ENCODE measurements at places on chromosomes 3 and 15.

DNA sequence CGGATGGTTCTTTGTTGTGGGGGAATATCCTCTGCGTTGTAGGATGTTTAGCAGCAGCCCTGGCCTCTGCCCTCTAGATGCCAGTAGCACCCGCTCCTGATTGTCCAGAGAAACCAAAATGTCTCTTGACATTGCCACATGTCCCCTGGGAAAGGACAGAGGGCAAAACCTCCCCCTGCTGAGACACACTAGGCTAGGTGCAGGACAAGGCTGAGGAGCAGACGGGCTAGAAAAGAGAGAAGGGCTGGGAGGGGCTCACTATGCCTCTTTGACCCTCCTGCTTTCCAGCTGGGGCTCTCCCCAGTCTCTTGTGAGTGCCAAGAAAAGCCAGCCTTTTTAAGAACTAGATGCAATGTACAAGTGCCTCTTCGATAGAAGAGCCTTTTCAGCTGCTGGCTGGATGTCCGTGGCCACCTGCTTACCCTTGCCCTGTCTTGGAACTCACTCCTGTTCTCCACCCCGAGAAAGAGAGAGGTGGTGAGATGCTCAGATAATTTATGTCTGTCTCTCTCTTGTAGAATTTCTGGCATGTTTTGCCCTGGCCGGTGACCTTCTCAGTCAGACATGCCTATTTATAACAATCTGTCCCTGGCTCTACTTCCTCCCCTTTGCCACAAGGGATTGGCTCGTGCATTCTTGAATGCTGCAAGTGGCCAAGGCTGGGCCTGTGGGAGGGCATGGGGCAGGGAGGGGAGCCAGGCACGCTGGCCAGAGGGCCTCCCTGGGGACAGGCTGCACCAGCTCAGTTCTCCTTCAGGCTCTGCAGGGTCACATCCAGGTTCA lies 142.6 kb downstream of the RPLP1 start:
- no peak for DNase-seq

DNA sequence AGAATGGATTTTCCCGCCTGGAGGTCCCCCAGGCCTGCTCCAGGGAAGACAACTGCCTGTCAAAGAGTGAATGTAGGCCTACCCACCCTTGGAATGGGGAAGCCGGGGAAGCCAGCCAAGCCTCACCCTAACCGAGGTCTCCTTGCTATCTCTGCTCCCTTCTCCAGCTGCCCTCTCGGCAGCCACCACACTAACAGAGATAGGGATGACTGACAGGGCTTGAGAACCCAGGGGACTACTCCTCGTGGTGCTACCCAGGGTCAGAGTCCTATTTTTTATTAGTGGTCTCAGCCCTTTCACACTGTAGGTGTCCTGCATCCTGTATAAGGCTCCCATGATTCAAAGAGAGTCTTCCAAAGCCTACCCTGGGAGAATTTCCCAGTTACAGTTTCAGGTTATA lies 160.6 kb upstream of the CHRM5 start:
- DNase-seq: no peak

GRCh38 chr3:43163895-43164493 lies 58.1 kb upstream of the POMGNT2 start:
- DNase-seq: no peak

DNA sequence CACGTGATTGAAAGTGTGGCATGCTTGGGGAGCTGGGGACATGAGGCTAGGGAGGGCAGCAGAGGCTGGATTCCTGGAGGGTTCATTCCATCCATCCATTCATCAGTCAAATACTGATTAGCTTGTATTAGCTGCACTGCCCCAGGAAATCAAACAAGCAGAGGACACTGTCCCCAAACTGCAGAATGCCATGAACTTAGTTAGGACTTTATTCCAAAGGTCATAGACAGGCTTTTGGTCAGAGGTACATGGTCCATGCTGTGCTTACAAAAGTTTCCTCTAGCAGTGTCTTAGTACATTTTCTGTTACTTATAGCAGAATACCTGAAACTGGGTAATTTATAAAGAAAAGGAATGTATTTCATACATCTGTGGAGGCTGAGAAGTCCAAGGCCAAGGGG lies 47.7 kb downstream of the LMCD1 start:
- DNase-seq: no peak

DNA sequence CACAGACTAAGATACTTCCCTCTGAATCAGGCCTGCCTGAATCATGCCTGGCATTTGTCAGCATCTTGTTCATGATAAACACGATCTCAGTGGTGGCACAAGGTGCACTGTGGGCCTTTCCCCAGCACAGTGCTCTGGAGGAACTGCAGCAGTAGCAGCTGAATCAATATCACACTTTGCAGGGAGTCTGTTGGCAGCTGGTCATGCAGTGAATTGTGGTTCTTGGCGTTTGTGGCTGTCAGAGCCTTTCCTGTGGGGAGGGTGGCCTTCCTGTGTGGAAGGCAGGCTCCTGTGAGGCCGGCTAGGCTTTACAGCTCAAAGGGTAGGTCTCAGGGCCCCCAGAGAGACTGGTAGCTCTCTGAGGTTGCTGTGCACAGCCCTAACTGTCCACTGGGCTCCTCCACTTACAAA lies 54.4 kb upstream of the TLE3 start:
- DNase-seq: no peak

- no peak for DNase-seq
These were observed 192.0 kb downstream of the ATP10A start for GRCh38 chr15:25671132-25671531.

DNA sequence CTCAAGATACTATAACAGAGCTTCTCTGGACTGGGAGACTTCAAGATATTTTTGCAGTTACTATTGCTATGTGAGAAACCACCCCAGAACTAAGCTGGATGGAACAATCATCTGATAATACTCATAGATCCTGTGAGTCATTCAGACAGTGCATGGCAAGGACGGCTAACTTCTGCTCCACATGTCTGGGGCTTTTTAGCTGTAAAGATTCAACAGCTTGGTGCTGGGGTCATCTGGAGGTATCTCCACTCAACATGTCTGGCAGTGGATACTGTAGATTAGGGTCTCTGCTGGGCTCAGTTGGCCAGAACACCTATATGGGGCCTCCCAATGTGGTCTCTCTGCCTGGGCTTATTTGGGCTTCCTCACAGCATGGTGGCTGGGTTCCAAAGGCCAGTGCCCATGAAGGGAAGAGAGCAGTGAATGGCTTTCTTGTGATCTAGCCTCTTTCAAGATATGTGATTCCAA lies 117.3 kb upstream of the SLC7A14 start:
- no peak for DNase-seq

GRCh38 chr3:139128803-139129202 lies 84.1 kb upstream of the PRR23C start:
- DNase-seq: no peak

- DNase-seq: no peak
These were observed 62.4 kb downstream of the ARIH1 start for GRCh38 chr15:72536506-72536905.

DNA sequence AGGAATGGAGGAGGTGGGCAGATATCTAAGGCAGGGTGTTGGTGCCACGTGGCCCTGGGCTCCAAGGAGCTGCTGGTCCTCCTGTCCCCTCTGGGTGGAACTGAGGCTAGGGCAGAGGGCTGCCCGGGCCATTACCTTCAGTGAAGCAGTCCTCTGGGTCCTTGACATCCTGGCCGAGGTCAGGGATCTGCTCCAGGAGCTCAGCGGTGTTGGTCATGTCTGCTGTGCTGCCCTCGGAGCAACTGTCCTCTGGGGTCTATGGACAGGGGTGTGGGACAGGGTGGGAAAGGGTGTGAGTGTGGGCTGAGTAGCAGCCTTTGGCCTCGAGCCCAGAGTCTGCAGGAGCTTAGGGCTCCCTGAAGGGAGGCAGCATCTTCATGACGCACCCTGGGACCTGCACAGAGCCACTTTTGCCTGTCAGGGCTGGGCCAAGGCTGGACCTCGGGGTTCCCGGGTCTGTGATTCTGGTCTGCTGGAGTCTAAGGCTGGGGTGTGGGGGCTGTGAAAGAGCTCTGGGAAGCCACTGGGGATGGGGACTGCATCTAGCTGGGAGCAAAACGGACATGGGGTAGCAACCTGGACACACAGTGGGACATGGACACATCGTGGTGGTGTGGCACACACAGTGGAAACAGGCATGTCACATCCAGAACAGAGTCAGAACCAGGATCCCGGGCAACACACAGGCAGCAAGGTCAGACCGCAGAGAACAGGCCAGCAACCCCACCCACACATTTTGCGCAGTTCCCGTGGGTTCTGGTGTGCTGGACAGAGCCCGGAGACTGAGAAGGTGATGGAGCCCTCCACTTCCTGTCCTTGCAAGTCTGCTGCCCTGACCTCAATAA lies 72.7 kb downstream of the SCN5A start:
- no peak for DNase-seq

DNA sequence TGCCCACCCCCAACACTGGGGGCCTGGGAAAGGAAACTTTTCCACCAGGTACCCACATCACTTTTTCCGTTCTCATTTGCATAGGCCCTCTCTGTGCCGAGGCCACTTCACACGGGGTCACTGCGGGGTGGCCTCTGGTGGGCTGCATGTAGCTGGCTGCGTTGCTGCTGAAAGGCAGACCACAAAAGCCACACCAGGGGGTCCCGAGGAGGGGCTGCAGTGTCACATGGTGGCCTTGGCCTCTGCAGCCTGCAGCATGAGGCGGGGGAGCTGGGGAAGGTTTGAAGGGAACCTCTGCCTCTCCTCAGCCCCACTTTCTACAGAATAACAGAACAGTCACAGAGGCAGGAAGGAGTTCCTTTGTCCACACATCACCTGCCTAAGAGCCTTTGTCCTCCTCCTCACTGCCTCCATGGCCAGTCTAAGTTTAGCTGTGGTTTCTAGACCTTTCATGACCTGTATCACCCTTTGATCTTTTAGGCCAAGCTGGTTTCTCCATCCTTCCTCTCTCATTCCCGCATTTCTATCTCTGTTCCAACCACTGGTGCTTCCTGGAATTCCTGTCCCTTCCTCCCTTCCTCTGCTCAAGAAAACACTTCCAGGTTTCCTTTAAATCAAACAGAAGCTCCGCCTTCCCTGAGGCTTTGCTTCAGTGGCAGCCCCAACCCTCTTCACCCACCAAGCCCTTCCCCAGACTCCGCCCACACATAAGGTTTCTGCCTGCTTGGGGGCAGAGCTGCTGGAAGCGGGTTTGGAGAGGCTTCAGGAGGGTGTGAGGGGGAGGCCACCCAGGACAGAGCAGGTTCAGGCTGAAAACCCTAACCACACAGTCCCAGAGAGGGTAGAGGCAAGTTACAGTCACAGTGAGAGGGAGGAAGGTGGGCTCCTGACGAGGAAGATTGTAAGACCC lies 150.7 kb upstream of the TLE3 start:
- DNase-seq: no peak

- no peak for DNase-seq
These were observed 8.5 kb downstream of the BHLHE40 start for GRCh38 chr3:4987538-4988296.

DNA sequence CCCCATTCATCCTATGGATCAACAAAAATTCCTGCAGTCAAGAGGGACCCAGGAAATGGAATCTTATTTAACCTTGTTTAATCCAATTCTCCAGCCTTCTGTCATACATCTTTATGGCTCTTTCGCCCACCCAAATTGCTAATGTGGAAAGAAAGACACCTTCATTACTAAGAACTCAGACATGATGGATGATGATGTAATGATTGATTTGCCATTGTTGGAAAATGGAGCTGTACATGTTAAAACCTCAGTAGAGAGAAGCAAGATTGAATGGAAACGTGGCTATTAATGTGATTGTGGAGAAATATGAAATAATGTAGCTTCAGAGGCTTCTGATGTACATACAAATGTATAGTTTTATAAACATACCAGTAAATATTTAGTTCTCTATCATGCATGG lies 15.7 kb upstream of the PTPRG start:
- DNase-seq: no peak

- DNase-seq: peak; percentile 70
These were observed at the start of gene TMEM266 for GRCh38 chr15:76059320-76060117. TSS of gene TMEM266 (plus strand) at chr15:76059985. CDS start at chr15:76134264, 74,279 bp downstream.

DNA sequence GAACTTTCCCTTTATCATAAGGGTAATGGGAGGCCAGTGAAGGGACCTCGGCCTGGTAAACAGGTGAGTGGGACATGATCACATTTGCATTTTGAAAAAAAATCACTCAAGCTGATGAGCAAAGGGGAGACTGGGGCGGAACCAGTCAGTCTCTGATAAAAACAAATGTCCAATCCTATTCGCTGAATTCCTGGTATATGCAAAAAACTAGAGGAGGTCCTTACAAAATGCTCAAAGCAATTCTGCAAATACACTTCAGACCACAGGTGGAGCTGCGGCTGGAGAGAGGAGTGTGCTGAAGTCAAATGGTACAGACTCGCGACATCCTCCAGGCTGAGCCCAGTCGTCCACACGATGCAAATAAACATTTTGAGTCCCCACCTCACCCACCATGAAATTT lies 166.7 kb downstream of the FOXP1 start:
- no peak for DNase-seq
